Esophagus mucosa (tissue), 1 donor: ENCODE measurements at places on chromosomes 16 and 17. TPM values are rescaled to one million over a fixed set of nuclear protein-coding genes. Genes with fewer than 3 reads are reported as not detected.

SOX9 gene
- 20.3 TPM for total RNA-seq

RILP gene
- 5.3 TPM for total RNA-seq

ZMYND15 gene
- 0.36 TPM for total RNA-seq

SLC5A10 gene
- total RNA-seq = 0.64 TPM

CACNG4 gene
- total RNA-seq = 0.08 TPM

SLC16A11 gene
- 0.60 TPM for total RNA-seq

USB1 gene
- 26.3 TPM for total RNA-seq

TPPP3 gene
- 3.7 TPM for total RNA-seq

KIF1C gene
- total RNA-seq = 95.4 TPM

GJD3 gene
- total RNA-seq = 0.28 TPM

C17orf78 gene
- total RNA-seq = not detected

GSG1L gene
- total RNA-seq = not detected

ZNF205 gene
- total RNA-seq = 5.6 TPM

CASKIN1 gene
- total RNA-seq = 0.08 TPM

CORO1A gene
- total RNA-seq = 9.0 TPM

UNKL gene
- total RNA-seq = 5.3 TPM

CCL5 gene
- 0.56 TPM for total RNA-seq

KRTAP3-2 gene
- total RNA-seq = not detected

YWHAE gene
- 483 TPM for total RNA-seq

CD300LB gene
- total RNA-seq = not detected

TNFRSF17 gene
- 0.24 TPM for total RNA-seq

KRT20 gene
- 0.20 TPM for total RNA-seq

ABCC11 gene
- total RNA-seq = 0.40 TPM

FAAP100 gene
- 16.3 TPM for total RNA-seq

ZPBP2 gene
- not detected for total RNA-seq

PDPR gene
- 16.3 TPM for total RNA-seq

KRT12 gene
- total RNA-seq = not detected

PRR29 gene
- total RNA-seq = not detected

CLEC3A gene
- not detected for total RNA-seq
